Cortex of kidney (tissue), 1 donor: ENCODE measurements at places on chromosomes 4 and X.

GRCh38 chr4:61628727-61629126, 428.6 kb downstream of the ADGRL3 start:
- DNase-seq, result no peak

DNA sequence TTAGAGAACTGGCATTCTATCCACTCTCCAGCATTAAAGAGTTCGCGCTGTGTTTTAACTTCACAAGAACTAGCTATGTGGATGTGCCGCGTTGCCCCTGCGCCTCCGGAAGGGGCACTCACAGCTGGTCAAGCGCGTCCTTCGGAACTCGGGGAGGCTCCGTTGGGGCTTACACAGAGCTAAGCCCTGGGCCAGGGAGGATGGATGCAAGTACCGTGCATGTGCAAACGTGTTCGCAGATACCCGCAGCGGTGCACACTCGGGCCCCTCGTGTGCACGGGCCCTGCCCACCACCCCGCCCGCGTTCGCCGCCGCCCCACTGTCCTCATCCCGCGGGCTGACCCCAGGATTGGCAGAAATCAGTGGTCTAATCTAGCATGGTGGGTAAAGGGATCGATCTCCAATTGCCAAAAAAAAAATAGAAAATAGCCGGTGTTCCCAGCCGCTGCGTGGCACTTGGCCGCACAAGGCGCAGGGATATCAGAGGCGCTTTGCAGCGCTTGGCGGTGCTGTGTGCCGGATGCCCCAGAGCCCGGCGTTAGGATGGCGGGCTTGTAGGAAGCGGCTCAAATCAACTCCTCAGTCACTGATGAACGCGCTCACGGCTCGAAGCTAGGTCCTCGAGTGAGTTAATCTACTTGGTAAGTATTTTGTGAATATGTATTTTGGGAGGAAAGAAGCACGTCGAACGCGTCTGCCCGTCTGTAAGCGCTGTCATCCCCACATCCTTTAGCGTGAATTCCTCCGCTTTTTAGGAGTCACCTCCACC, 989 bp upstream of the PCDH10 start:
- no peak for DNase-seq

DNA sequence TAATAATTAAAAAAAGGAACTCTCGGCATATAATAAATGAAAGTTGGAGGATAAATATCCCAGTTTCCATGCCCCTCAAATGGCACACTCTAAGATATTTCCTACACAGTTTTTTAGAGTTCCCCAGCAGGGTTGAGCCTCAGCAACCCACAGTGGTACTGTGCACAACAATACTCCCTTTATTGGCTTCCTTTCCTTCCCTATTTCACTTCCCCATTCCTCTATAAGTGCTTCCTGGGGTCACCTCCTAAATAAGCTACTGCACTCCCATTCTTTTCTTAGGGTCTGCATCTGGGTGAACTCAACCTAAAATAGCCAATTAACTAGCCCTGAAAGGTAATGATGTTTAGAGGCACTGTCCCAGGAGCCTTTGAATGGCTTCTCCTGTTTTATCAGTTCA, 76.4 kb upstream of the NHS start:
- no peak for DNase-seq

GRCh38 chr4:143307531-143307930, 29.1 kb upstream of the GAB1 start:
- no peak for DNase-seq

DNA sequence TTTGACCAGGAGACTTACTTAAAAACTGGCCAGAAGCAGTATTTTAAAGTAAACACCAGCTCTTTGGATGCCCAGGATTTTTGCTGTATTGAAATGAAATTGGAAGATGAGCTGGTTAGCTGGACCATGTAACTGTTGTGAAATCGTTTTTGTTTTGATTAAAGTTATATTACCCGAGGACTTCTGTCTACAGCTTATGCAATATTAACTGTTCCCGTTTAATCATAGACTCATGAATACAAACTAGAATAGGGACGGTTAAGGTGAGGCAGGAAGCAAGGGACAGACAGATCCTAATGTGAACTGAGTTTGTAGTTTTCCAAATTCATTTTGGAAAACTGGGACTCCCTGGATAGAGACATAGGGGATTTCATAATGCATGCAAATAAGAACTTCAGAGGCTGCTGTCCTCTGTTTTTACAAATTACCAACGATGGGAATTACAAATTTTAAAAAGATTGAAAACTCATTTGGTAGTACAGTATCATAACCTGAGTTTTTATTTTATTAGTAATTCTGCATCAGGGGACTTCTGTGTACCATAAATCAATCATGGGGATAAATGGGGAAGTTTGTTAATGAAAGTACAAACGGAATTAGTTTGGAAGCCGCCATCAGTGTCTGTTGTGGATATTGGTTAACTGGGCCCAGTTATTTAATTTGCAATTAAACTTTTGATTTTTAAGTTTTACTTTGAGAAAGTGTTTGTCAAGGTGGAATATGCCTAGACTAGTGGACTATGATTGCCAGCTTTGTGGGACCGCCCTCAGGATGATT, 304.4 kb downstream of the AFF2 start:
- DNase-seq, result no peak

GRCh38 chr4:129131343-129131742, 35.4 kb downstream of the C4orf33 start:
- DNase-seq, result no peak

GRCh38 chr4:88008743-88009171, 1.3 kb downstream of the PKD2 start:
- DNase-seq, result no peak

- no peak for DNase-seq
Measured at GRCh38 chr4:54941994-54942552, 183.3 kb downstream of the KDR start.
